ENCODE measurements at places on chromosomes 11 and 22. TPM values are rescaled to one million over a fixed set of nuclear protein-coding genes. Genes with fewer than 3 reads are reported as not detected.

ARHGAP42 gene
- total RNA-seq = 8.3 TPM

MFRP gene
- total RNA-seq = not detected

MUC5AC gene
- not detected for total RNA-seq

EMID1 gene
- 3.0 TPM for total RNA-seq

PKNOX2 gene
- total RNA-seq = 0.10 TPM

SPI1 gene
- total RNA-seq = not detected

CTSW gene
- total RNA-seq = not detected

DRD2 gene
- 1.6 TPM for total RNA-seq

APOL4 gene
- 2.7 TPM for total RNA-seq

ARRB1 gene
- total RNA-seq = 7.3 TPM

LDHAL6A gene
- not detected for total RNA-seq

OR52E8 gene
- total RNA-seq = not detected

OR56A1 gene
- total RNA-seq = not detected

C11orf86 gene
- not detected for total RNA-seq
